ENCODE measurements at places on chromosomes 5 and 9.
A peak's percentile ranks its signal among the peaks of the same experiment; 100 is the strongest.

DNA sequence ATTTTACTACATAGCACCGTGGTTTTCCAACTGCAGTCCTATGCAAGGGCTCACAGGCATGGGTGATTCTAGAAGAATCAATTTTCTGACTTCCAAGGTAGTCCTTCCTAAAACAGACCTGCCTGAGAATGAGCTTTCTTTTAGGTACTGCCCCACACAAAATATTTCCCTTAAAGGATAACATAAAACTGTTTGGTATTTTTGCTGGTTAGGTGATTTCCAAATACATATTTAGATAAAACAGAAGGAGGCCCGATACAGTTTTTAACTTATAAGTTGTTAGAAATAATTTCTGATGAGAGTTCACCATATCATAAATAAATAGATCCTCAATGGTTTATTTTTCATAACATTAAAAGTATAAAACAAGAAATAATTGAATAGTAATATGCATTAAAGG is 46.4 kb downstream of the COX7C start:
- no peak for DNase-seq

DNA sequence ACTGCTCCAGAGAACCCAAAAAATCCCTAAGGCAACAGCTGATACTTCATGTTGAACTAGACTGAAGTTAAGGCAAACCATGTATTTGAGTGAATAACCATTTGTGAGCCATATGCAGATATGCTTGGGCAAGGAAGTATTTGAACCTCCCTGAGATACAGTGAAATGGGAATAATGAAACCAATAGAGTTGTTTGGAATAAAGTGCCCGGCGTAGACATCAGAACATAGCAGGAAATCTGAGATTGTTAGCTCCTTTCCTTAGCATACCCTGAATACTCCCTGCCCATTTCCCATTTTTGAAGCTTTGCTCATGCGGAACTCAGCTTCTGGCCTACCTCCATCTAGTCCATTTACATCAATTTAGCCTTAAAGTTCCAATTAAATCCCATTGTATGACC is 611.9 kb downstream of the EFNA5 start:
- DNase-seq, result no peak

- DNase-seq, result no peak
These were observed 100.5 kb upstream of the CCDC152 start for GRCh38 chr5:42655982-42656650.

DNA sequence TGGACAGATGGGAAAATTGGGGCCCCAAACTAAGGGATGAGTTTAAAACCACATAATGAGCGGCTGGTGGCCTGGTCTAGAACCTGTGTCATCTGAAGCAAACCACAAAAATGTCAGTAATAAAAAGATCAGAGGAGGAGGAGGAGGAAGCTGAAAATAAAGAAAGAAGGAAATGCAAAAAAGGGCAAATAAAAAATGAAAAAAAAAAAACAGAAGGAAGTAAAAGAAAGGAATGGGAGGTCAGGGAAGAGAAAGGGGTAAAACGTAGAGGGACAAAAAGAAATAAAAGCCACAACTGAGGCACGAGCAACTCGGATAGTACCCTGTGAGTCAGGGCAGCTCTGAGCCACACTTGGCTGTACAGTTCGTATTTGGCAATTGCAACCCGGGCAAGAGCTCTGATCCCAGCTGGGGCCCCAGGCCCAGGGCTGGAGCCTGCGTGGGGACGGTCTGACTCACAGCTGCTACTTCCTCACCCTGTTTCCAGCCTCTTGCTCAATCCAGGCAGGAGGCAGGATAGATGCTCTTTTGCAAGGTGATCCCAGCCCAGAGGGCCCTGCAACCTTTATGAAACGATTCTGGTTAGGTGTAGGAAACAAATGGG is 137.9 kb upstream of the TRIM32 start:
- peak; percentile 60 for DNase-seq

- no peak for DNase-seq
These were observed 116.7 kb downstream of the ADAMTS2 start for GRCh38 chr5:179228341-179229121.

GRCh38 chr5:98461485-98461884 is 312.0 kb upstream of the RGMB start:
- DNase-seq, result no peak

DNA sequence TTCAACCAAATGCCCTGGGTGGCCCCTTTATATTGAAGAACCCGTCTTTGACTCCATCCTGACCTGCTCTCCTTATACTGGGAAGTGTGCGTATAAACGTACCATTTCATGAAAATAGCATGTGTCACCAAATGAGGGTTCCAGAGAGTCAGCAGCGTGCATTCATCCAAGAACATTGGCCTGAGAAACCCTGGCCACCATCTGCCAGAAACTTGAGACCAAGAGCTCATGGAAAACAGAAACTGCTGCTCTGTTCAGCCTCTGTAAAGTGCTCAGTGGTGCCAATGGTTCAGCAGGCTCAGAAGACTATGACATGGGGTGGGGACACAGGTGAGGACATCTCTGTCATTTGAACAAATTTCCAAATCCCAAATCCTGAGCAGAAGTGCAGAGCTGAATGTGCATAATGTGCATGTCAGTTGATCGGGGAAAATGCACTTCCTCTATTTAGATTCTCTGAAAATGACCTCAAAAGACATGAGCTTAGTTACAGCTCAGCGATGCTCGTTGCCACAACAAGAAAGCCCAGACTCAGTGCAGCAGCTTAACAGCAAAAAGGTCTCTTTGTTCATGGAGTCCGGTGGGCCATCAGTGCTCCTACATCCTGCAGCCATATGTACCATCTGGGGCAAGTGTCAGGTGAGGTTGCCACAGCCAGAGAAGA is 176.1 kb downstream of the ATPSCKMT start:
- no peak for DNase-seq

- DNase-seq, result no peak
These were observed 48.8 kb downstream of the SLC1A3 start for GRCh38 chr5:36655161-36655560.

DNA sequence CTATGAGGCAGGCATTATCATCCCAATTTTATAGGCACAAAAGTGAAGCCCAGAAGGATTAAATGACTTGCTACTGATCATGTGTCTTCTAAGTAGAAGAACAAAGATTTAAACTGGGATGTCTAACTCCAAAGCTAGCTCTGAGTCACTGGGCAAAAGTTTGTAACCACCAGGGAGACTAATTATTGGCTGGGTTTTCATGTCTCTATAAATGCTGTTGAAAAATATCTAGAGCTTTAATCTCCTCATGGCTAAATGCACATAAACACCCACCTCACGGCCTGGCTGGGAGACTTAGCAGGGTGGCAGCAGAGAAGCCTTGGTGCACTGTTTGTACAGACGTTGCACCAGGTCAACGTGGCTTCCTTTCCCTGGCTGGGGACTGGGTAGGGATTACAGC is 144.6 kb downstream of the MELK start:
- no peak for DNase-seq

GRCh38 chr5:80990527-80990926 is 30.4 kb downstream of the RASGRF2 start:
- DNase-seq, result no peak

DNA sequence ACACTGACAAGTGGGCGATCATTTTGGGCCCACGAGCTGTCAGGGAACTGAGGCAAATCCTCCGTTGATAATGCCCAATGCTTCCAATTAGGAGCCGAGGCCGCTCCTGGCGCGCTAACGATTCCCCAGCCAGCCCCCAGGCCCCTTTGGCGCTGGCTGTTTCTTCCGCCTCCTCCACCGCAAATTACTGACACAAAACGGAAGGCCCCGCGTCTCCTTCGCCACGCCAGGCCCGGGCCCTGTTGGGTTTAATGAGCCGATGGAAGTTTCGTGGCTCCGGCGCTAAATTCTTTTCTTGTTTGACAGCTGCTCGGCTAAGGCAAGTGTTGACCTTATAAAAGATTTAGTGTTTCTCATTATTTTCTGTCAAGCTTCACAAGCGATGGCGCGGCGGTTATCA is 25.7 kb upstream of the BARHL1 start:
- no peak for DNase-seq

DNA sequence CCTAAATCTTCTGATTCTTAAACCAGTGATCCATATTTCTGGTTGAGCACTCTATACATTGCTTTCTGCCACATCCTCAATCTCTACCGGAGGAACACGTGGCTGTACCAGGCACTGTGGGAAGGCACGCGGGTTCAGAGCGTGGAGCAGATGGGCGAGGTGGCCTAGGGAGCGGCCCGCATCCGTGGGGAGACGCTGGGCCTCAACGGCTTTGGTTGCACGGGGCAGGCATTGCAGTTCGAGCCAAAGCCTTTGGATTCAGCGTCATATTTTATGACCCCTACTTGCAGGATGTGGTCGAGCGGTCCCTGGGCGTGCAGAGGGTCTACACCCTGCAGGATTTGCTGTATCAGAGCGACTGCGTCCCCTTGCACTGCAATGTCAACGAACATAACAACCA is 197.2 kb upstream of the RGMB start:
- DNase-seq, result no peak

DNA sequence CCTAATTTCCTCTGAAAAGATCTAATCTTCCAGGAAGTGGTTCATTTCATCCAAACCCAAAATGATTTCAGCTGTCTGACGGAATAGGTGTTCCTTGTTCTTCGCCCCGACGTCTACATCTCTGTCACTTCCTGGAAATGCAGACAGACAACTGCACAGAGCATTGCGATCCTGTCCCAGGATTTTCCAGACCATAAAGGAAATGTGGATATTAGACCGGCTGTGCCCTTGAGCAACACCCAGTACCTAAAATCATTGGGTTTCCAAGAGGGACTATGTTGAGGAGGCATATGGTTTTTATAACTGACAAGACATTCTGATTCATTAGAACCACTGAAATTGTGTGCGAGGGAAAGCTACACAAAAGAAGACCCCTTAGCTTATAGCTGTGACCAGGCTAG is 74.2 kb downstream of the MSX2 start:
- DNase-seq, result no peak

- peak; percentile 35 for DNase-seq
These were observed 86.4 kb downstream of the INIP start for GRCh38 chr9:112631313-112632070.

- no peak for DNase-seq
These were observed 5.3 kb upstream of the SHOC1 start for GRCh38 chr9:111799915-111800526.

- no peak for DNase-seq
These were observed 3.4 kb upstream of the CFAP95 start for GRCh38 chr9:69817202-69817601.

DNA sequence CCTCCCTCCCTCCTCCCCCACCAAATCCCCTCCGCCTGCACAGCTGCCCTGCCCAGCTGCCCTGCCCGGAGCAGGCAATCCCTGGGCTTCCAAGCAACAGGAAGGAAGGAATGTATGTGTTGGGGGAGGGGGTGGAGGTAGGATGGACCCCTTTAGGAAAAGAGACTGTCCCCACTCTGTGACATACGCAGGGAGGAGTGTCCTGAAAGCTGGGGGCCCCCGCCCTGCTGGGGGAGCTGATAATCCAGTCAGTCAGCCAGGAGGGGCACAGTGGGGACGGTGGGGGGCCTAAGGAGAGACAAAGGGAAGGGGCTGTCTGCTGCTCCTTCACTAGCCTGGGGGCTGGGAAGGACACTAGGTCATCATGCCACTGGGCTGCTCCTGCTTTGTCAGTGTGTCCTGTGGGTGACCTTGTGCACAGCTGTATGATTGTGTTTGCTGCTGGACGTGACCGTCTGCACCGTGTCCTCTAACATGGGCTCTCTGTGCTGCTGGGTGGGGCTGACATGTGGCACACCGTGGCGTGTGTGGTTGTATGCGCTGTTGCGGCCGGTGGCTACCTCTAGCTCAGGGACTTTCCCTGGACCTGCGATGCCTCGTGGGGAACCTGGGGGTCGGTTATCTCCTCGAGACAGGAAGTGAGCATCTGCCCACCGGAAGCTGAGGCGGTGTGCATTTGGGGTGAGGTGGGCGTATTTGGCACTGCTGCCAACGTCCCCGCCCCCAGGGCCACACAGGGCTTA is 3.0 kb downstream of the N4BP3 start:
- DNase-seq, result no peak

- no peak for DNase-seq
These were observed 321.9 kb upstream of the IRX4 start for GRCh38 chr5:2204366-2205184.

GRCh38 chr5:160511280-160511929 is 89.8 kb downstream of the PTTG1 start:
- DNase-seq, result no peak

Data from stomach (tissue), 19 donors.